ENCODE measurements at places on chromosomes 1 and 21.

DNA sequence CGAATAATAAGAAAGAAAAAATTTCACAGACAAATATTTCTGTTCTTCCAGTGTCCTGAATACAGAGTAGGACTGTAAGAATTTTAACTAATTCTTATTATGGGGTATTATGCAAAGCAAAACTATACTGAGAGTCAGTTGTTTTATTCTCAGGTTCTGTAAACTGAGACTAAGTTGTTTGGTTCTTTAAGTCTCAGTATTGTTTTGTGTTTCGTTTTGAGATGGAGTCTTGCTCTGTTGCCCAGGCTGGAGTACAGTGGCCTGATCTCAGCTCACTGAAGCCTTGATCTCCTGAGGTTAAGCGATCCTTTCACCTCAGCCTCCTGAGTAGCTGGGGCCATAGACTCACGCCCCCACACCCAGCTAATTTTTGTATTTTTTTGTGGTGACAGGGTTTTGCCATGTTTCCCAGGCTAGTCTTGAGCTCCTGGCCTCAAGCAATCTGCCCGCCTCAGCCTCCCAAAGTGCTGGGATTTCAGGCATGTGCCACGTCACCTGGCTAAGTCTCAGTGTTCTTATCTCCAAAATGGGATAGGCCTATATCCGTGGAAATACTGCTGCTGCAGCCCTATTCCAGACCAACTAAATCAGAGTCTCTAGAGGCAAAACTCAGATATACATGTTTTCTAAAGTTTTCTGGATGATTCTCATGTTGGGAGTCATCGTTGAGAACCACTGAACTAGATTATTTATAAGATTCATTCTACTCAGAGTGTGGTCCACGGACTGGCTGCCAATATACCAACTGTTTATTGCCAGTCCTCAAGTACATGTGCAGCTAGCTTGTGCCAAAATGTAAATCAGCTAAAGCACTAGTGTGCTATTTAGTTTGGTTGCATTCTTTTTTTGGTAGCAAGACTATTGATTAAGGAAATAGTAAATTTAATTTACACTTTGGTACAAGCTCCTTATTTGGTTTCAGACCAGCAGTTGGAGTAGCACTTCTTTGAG is 116.6 kb downstream of the HS2ST1 start:
- no peak for DNase-seq

- no peak for DNase-seq
Measured at GRCh38 chr1:220222939-220223338, 49.3 kb downstream of the RAB3GAP2 start.

GRCh38 chr1:22553104-22553880 is 10.0 kb upstream of the EPHA8 start:
- DNase-seq: no peak

- DNase-seq: no peak
Measured at GRCh38 chr1:89690595-89690994, 57.7 kb downstream of the LRRC8C start.

GRCh38 chr1:236618507-236618906 is 14.2 kb upstream of the HEATR1 start:
- DNase-seq: no peak

DNA sequence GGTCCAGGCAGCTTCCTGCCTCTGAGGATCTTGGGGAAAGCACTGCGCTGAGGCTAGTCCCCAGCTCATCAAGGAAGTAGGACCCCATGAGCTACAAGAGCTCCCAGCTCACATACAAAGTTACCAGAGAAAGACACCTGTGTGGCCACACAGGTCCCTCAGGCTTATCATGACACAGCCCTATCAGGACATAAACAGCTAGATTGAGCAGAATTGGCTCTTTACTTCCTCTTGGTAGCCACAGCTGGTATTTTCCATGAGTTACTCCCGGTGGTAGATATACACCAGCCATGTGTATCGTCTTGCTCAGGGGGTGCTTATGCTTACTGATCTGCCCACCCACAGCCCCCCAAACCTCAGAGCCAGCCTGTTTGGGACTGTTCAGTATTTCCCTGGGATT is 1.2 kb downstream of the LENEP start:
- DNase-seq: no peak

GRCh38 chr1:208524376-208524775 is 280.2 kb upstream of the PLXNA2 start:
- DNase-seq: no peak

DNA sequence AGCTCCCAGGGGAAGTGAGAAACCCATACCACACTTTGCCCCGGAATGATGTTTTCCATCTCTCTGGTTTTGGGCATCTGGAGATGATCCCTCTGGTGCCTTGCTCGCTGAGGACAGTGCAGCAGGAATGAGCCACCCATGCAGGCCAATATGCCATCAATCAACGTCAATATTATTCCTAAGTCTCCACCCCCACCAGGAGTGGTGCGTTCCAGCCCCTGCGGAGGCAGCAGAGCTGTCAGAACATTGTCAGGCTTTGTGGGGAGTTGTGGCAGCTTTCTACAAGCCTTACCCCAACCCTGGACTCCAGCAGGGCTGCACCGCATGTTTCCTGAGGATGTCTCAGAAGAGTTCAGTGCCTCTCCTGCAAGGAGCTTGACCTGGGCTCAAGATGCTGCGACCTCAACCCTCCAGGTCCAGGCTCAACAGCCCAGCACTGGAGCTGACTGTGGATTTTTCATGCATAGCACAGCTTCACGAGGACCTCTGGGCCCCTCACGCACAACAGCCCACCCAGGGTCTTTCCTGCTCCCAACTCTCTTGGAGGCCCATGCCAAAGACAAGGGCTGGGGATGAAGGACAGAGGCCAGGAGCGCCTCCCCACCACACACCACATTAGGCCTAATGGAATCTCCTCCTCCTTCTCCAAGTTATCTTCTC is 67.5 kb downstream of the PSMG1 start:
- DNase-seq: no peak

DNA sequence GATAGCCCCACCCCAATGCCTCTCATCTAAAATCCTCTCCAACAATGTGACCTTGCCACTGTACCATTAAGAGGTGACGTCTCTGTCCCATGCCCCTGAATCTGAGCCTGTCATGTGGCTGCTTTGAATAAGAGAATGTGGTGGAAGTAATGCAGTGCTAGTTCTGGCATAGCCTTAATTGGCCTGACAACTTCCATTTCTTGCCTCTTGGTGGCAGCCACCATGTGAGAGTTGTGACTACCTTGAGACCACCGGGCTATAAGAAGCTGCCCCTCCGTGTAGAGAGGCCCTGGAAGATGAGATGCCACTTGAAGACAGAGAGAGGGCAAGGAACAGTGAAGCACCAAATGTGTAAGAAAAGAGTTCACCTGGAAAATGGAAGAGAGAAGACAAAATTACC is 95.4 kb downstream of the POFUT2 start:
- DNase-seq: no peak

DNA sequence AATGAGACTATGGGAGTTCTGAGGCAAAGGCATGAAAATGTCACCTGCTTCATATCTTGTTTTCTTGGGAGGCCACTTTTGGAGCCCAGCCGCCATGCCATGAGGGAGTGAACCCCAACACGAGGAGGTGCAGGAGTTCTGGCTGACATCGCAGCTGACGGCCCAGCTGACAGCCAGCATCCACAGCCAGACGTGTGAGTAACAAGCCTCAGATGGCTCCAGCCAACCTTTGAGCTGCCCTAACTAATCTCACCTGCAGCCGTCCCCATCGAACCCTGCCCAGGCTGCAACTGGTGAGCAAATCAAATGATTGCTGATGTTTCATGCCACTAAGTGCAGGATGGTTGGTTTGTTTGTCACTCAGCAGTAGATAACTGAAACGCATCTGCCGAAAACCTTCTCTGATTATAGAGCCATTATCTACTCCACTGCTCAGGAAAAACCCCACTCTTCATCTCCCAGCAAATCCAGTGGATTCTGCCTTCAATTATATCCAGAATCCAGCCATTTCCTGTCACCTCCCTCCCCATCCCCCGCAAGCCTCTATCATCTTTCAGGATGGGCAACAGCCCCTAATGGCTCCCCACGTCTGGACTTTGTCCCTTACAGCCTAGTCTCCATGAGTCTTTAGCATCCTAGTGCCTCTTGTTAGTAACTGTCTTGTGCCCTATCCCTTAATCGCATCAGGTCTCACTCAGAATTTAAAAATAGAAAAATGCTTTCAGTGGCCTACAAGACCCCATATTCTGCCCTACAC is 18.5 kb upstream of the RAB4A start:
- DNase-seq: no peak
